Cerebellum (tissue), 4 donors: ENCODE measurements at places on chromosomes 11 and 22. TPM values are rescaled to one million over a fixed set of nuclear protein-coding genes. Genes with fewer than 3 reads are reported as not detected.

GRCh38 chr11:117535201-117535849 lies 207.7 kb downstream of the CEP164 start:
- DNase-seq = peak; percentile 58

GRCh38 chr11:110289472-110289871 lies 6.9 kb downstream of the RDX start:
- DNase-seq = no peak

- DNase-seq = no peak
These were observed 253.0 kb downstream of the INSC start for GRCh38 chr11:15367695-15368094.

DNA sequence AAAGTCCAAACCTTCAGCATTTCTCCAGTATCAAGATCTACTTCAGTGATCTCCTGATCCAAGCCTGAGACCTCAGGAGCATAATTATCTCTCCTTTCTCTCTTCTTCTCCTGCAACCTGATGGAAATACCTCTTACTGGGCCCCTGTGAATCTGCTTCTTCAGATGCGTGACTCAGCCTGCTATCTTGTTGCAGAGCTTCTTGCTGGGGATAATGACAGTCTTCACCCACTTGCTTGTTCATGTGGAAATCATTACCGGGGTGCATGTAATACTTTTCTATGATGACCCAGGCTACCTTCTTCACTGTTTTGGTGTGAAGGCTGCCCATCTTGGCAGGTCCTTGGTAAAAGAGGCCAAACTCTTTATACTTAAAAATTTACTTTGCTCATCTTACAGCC lies 140.0 kb upstream of the POU2AF2 start:
- no peak for DNase-seq

The GSTT2B gene
- 0.36 TPM for total RNA-seq

The SUSD2 gene
- 0.54 TPM for total RNA-seq
